ENCODE measurements at places on chromosomes 4 and X.

- DNase-seq: no peak
These were observed 35.8 kb downstream of the ARHGEF38 start for GRCh38 chr4:105588252-105588651.

DNA sequence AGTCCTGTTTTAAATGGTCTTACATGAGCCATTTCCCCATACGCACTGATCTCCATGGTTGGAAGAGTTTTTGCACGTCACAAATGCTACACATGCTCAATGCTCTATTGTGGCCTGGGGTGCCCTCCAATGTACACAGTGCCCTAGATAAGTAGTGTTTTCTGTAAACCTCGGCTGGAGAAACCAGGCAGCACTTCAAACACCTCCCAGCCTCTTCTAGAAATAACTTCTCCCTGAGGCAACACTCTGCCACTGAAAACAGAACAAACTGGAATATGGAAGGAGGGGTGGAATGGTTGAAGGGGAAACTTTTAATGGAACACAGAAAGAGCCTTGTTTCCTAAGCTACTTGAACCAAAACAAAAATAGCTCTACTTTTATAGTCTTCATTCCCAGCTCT, 123.9 kb upstream of the CBR4 start:
- no peak for DNase-seq

GRCh38 chrX:7115557-7115956, 32.0 kb upstream of the STS start:
- DNase-seq: no peak

DNA sequence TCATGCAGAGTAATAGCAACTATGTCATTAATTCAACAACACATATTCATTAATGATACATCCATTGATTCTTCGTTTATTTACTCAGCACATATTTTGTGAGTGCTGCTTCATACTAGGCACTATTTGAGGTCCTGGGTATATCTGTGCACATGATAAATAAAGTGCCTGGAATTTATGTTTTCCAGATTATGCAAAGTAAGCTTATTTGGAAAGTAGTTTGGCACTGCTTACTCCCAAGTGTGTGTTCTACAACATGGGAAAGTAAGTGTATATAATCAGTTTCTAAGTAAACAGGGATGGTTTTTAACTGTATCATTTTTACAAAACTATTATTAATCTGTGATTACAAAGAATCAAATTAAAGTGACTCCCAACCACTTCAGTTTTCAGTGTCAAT, 16.8 kb upstream of the EPGN start:
- DNase-seq: no peak

DNA sequence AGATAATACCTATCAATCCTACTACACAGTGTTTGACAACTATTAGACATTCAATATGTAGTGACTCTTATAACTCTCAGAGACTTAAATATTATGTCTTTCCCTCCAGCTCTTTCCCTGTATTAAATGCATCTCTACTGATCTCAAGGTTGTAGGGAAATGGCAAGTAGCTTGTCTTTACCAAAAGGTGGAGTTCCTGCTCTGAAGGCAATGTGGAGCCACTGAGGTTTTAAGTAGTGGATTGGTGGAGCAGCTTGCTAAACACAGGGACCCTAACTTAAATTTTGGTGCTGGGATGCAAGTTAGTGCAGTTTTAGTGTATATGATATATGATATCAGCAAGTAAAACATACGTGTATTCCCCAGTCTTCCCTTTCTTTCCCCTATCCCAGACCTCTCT, 13.1 kb downstream of the FNIP2 start:
- no peak for DNase-seq

GRCh38 chr4:143598816-143599215, 85.3 kb downstream of the SMARCA5 start:
- no peak for DNase-seq

DNA sequence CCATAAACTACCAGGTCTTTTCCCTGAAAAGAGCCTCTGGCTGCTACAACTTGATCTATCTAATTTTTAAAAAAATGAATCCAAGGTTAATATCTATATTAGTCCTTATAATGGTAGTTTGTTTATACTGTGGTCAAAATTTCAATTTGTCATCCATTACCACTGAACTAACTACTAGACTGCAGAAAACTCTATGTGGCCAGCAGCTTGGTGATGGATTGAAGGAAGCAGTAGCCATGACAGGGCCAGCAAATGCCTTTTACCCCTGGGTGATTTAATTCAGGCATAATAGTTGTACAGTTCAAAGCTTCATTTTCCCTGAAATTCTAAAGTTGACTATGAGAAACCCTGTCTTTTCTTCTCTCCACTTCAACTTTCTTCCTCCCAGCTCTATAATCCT, 30.4 kb upstream of the PPARGC1A start:
- no peak for DNase-seq

DNA sequence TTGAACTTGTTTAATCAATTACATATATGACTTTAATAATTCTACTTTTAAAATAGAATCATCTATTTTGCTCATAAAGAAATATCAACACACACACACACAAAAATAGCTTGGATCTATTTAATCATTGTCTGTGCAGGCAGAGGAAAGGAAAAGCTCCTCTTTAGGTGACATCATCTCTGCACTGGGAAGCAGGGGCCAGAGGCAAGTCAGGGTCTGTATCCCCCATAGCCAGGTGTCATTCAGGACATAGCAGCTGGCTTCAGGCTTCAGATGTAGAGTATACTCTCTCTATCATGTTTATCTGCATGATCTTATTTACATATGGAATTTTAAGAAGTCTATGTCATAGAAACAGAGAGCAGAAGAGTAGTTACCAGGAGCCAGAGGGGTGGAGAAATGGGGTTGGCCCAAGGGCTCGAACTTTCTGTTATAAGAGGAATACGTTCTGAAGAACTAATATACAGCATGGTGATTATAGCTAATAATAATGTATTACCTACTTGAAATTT, 110.4 kb upstream of the LDB2 start:
- no peak for DNase-seq

DNA sequence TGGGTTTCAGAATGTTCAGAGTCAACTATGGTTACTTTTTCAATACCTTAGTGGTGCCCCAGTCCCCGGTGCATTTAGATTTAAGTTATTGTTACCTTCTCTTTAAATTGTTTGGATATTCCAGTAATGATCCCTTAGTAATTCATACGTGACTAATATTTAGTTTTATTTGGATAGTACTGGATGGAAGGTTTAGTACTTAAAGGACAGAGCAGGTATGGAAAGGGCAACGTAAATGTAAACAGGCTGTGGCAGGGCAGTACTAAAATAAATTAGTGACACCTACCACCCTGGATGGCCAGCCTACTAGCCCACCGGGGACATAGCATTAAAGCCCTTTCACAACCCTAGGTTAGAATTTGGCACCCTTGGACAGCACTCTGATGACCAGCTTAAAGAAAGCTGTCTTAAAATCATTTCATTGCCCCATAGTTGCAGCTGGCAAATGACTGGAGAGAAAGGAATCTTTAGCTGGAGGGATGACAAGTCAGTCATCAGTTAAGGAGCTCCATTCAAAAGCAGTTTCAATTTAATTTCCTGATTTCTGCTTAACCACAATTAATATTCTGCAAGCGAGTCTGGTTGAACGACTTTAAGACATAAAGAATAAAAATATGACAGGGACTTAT, 16.4 kb downstream of the PLP1 start:
- DNase-seq: no peak

GRCh38 chr4:139229534-139230039, 50.4 kb downstream of the MGARP start:
- DNase-seq: peak; percentile 49

DNA sequence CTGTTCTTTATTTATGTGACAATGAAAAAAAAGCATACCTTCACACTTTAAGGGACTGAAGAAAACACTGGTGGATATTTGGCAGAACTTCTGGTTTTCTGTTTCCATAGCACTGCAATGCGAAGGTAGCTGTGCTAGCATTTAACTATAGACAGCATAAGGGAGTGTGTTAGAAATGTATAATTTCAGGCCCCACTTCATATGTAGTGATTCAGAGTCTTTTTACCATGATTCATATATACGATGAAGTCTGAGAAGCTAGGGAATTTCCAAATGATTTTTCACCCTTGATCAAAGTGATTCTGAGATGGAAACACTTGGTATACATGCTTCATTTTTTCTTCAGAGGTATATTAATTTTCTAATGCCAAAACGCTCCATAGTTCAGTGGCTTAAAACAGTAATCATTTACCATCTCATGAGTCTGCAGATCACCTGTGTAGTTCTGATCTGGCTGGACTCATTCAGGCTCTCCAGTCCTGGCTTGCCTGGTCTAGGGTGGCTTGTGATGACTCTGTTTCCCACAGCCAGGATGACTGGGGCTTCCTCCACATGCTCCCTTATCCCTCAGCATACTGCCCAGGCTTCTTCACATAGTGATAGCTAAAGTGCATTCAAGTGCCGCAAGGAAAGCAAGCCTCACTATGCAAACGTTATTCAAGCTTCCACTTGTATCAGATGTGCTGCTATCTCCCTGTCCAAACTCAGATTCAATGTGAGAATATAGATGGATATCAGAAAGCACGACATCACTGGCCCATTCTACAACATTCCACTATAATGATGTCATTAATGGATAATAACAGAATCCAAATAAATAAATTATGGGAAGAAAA, 790.1 kb downstream of the TECRL start:
- no peak for DNase-seq

- DNase-seq: no peak
These were observed 130.2 kb downstream of the CFAP299 start for GRCh38 chr4:80465736-80466135.
